ENCODE measurements at places on chromosomes 2 and 18. TPM values are rescaled to one million over a fixed set of nuclear protein-coding genes. Genes with fewer than 3 reads are reported as not detected.

- DNase-seq, result no peak
Observed at GRCh38 chr18:21361307-21361880, 119.4 kb downstream of the GREB1L start.

GRCh38 chr2:159562248-159562647, 54.1 kb downstream of the BAZ2B start:
- peak; percentile 53 for DNase-seq

DNA sequence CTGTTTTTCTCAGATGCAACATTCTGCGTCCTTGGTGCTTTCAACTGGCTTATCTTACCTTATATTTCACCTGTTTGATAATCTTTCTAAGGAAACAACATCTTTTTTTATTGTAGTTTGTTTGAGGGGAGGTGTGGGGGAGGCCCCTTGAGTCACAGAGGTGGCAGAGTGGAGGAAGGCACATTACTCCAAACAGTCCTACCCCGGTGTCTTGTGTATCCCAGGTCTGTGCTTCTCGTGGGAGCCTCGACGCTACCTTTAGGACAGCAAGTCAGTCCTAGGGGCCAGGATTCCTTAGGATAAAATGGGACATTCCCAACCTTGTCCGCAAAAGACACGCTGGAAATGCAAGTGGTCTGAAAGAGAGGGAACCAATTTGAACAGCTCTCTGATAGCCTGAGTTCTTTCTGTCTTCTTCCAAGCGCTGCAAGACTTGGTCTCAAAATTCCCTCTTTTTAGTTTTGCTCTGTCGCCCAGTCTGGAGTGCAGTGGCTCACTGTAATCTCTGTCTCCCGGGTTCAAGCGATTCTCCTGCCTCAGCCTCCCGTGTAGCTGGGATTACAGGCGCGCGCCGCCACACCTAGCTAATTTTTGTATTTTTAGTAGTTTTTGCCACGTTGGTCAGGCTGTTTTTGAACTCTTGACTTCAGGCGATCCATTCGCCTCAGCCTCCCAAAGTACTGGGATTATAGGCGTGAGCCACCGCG, 4.0 kb downstream of the GATA6 start:
- peak; percentile 32 for DNase-seq

GRCh38 chr2:166613226-166613625, 119.2 kb upstream of the SCN7A start:
- DNase-seq, result no peak

GRCh38 chr18:58535340-58536201, 93.3 kb downstream of the ALPK2 start:
- DNase-seq, result no peak

GRCh38 chr2:74740741-74741431, 86.8 kb downstream of the SEMA4F start:
- peak; percentile 99 for DNase-seq

GRCh38 chr18:21704603-21705364, at the start of gene ABHD3:
Gene ABHD3 (minus strand): TSS chr18:21704774. CDS start chr18:21704665, 109 bp downstream.
- DNase-seq, result peak; percentile 81

GRCh38 chr18:53147472-53147871, 807.5 kb downstream of the DCC start:
- DNase-seq, result no peak

DNA sequence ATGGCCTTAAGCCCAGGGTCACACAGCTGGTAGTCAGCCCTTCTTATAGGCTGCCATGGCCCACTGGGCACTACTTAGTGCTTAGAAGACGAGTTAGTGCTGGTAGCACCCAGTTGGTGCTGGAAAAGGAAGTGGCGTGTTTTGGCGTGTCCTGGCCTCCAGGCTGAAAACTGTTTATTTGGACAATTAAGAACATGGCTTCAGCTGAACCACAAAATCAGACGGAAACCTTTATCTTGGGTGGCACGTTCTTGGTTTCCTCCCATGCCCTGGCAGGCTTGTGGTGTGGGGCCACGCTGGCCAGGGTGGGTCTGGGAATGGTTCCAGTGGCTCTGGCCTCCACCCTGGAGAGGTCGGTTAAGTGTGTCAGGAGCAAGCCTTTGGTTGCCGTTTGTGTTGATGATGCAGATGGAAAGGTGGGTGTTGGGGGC, 141.5 kb upstream of the HAAO start:
- DNase-seq, result peak; percentile 71

- DNase-seq, result no peak
Observed at GRCh38 chr2:120598416-120598815, 137.3 kb upstream of the GLI2 start.

- DNase-seq, result peak; percentile 92
Observed at GRCh38 chr18:49563130-49563540, 1.3 kb downstream of the LIPG start.

DNA sequence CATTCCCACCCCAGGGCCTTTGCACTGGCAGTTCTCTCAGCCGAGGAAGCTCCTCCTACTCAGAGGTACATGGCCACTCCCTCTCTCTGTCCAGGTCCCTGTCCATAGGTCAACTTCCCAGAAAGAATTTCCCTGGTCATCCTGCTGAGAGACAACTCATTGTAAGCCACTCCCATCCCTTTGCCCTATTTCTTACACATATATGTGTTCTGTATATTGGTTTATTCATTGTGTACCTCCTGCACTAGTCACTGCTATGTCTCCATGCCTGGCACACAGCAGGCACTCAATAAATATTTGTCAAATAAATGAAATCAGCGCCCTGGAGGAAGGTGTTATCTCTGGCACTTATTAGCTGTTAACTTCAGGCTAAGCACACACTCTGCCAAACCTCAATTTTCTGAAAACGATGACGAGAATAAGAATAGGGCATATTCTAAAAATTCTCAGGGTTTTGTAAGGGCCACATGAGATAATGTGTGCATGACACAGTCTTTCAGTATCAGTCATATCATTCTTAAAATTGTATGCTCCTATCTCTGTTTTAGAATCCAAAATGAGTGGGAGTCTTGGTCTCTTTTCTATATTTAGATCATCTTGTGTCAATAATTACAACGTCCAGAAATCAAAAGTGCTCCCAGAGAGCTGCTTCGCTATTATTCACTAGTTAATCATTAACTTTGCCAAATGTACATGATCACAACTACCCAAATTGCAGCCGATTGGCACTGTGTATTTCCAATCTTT, 198.0 kb downstream of the ALK start:
- peak; percentile 8 for DNase-seq

GRCh38 chr2:188412190-188412589, 120.5 kb downstream of the GULP1 start:
- no peak for DNase-seq

DNA sequence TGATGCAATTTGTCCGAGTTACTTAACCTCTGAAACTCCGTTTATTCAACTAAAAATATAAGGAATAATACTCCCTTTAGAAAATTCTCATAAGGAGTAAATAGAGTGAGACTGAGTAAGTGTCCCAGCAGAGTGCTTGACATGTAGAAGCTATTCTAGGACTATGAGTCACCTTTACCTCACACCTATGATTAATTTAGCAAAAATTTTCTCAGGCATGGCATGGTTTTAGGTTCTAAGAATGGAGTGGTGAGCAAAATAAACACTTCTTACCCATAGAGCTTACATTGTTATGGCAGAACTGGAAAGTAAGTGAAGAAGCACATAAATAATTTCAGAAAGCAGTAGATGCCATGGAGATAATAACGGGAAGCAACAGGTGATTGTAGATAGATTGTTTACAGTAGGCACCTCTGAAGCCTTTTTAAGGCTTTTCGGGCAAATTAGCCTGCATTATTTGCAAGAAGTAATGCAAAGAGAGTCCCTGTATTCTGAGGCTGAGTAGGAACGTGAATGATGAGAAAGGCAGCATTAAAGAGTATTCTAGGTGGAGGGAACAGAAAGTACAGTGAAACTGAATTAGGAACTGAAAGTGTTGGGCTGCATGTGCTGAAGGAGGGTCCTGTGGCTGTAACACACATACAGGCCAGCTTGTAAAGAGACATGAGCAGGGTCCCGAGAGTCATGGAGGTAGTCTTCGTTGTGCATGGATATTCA, 209.2 kb downstream of the ZNF407 start:
- DNase-seq, result peak; percentile 98

- DNase-seq, result no peak
Observed at GRCh38 chr2:206824993-206825392, 59.6 kb downstream of the FASTKD2 start.

DNA sequence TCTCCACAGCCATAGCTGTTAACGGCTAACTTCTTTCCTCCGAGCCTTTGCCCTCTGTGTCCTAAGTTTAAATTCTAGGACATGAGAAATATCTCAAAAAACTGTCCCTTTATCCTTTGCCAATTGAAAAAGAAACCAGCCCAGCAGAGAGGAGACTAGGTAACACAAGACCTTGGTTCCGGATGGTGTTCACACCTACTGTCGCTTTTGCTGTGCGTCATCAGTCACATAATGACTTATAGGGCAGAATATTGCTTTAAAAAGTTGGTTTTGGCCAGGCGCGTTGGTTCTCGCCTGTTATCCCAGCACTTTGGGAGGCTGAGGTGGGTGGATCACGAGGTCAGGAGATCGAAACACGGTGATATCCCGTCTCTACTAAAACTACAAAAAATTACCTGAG, 66.2 kb downstream of the SP3 start:
- DNase-seq, result no peak

DNA sequence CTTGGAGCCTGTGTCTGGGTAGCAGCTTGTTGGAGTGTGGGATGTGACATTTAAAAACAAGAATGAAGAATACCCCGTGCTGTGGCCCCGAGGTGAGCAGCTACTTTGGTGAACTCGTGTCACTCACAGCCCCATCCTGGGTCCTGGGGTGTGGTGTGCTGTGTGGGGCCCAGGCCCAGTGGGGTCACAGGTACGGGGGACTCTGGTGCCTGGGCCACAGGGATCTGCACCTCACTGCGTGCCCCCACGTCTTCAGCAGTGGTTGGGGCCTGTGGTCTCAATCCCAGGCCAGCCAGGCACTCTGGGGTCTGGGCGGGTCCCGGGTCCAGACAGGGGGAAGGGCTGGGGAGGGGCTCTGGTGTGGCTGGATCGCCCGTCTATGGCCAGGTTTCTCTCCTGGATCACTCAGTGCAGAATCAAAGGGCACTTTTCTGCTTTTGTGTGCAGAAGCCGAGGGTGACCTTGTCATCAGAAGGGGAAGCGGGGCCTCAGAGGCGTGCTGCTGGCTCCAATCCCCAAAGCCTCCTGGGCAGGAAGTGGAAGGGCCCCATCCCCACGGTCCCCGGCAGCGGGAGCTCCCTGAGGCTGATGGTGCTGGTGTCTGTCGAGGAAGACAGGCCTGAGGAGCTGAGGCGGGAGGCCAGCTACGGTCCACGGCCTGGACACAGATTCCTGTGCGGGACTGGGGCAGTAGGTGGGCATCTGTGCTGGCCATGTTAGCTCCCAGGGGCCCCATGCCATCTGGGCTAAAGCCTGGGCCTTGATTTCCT, 1.4 kb downstream of the GPR35 start:
- no peak for DNase-seq

- DNase-seq, result no peak
Observed at GRCh38 chr2:191327484-191327883, 82.3 kb downstream of the MYO1B start.

DNA sequence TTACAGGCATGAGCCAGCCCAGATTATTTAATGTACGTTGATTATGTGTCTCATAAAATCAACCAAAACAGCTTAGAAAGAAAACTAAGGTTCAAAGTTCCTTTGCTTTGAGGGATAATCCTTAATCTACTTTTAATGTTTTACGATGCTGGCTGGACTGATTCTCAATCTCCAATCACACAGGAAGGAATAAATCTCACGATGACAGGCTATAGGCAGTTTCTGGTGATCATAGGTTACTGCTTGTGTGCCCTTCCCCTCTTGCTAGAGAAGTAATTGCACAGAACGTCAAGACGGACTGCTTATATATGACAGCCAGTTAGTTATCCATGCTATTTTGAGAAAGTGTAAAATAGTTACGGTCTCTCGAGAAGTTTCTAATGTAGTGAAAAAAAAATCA, 43.1 kb downstream of the C2orf74 start:
- DNase-seq, result no peak

SLC9A4 gene
- 0.13 TPM for total RNA-seq

TBR1 gene
- under 0.01 TPM for total RNA-seq

CAVIN2 gene
- 2.8 TPM for total RNA-seq

SALL3 gene
- not detected for total RNA-seq

NBEAL1 gene
- total RNA-seq, result 42.6 TPM

TNFAIP6 gene
- 2.6 TPM for total RNA-seq

ASB18 gene
- 0.38 TPM for total RNA-seq

BOK gene
- 19.5 TPM for total RNA-seq

ANKRD23 gene
- total RNA-seq, result 0.79 TPM

Data from bronchial epithelial cell (primary cell).